ENCODE measurements at places on chromosomes 2 and 18.

DNA sequence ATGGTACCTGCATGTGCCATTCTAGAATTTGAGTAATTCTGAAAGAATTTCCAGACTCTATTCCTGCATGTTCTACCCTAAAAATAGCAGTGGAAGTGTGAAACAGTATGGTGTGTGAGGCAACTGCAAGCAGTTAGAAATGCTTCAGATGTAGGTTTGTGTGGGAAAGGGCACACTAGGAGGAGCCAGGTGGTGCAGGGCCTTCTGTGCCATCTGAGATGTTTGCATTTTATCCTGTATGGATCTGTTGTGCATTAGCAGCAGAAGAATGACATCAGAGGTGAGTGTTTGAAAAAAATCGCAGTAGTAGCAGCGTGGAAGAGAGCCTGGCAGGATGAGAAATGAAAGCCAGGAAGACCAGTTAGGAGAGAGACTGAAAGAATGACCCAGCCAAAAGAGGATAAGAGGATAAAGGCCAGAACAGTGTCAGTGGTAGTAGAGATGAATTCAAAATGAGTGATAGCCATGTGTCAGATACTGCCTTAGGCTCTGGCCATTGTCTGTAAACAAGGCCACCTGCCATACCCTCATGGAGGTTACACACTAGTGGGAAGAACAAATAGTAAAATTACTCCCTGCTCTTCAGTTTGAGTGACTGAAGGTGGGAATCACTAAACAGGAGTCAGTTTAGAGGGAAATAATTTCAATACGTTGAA, 142.2 kb downstream of the PKP4 start:
- DNase-seq: no peak

DNA sequence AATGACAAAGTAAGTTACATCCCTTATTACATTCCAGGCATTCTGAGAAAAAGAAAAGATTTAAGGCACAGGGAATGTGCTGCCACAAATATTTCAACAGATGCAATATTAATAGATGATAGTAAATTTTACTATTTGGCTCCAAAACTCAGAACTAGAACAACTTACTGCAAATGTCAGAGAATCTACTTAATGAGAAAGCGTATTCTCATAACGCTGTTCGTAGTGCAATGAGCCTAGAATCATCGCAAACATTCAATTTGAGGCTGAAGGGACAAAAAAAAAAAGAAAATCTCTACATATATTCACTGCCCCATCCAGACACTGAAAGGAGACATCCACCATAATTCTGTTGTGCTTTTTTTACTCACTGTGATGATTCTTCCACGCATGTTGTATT, 272.1 kb upstream of the DOK6 start:
- no peak for DNase-seq

DNA sequence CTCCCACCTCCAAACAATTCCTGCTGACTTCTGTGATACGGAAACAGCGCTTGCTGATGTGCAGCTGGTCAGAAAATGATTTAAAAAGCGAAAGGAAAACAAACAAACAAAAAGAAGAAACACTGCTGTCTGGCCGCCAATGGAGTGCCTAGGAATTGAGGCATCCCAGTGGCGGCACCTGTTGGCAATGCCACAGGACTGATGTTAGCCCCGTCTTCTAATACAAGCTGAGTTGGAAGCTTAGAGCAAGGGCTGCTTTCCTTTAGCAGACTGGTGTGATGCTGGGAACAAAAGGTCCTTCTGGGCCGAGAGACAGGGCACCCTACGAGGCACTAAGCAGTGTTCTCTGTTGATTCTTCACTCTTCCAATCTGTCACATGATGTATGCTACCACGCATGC, 163.6 kb upstream of the REV1 start:
- no peak for DNase-seq

- no peak for DNase-seq
These were observed 79.4 kb upstream of the FAM136A start for GRCh38 chr2:70381235-70381634.

Measured in stimulated activated CD4-positive, alpha-beta T cell treated with anti-CD3 and anti-CD28 coated beads, Interleukin-2, amount 100 ng/mL, for 4 hours (primary cell).